ENCODE measurements at places on chromosomes 16 and 17.
A peak's percentile ranks its signal among the peaks of the same experiment; 100 is the strongest.

- no peak for DNase-seq
Measured at GRCh38 chr16:7887316-7887715, 554.7 kb downstream of the RBFOX1 start.

- peak; percentile 30 for DNase-seq
Measured at GRCh38 chr16:78249056-78249455, 149.6 kb downstream of the WWOX start.

- no peak for DNase-seq
Measured at GRCh38 chr16:65698791-65699321, 577.0 kb upstream of the CDH11 start.

- DNase-seq: no peak
Measured at GRCh38 chr17:65173976-65174683, 37.0 kb downstream of the RGS9 start.
